Osteocyte (in vitro differentiated cells): ENCODE measurements at places on chromosomes 5 and 9.

DNA sequence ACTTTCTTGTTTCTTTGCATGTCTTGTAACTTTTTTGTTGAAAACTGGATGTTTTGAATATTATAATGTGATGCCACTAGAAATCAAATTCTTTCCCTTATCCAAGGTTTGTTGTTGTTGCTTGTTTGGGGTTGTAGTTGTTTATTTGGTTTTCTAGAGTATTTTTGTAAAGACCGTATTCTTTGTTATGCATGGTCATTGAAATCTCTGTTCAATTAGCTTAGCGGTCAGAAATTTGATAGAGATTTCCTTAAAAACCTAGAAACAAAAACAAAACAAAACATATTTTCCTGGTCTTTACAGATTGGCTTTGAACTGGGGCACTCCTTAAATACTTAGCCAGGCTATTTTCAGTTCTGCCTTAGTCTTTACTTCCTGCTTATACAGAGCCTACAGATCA lies 21.9 kb downstream of the SOX30 start:
- DNase-seq = no peak

DNA sequence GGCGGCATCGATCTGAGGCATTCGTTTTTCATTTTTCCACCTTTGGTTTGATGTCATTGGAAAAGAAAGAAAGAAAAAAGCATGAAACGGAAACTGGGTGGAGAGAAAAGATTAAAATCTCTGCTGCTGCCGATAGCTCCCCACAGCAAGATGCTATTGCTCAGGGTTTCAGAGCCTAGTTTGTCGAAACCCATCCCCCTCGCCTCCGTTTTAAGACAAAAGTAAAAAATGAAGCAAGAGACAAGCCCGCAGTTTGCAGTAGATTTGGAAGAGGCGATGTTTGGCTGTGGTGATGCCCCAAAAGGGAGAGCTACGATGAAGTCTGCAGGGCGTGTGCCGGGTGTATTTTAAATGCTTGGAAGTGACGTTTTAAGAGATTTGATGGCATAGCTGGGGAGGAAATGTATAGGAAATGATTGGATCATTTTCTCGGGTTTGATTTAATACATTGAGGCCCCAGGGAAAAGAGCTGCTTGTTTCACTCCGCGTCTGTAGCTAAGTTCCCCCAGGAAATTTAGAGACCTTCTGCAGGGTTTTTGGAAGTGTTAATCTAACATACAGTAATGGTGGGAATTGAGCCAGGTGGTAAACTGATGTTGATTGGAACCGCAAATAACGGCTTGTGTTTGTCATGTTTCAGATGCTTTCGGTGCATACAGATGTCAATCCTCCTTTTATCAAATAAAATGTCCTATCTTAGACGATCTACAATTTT lies 909 bp downstream of the NDFIP1 start:
- no peak for DNase-seq

GRCh38 chr9:27356446-27356845 lies 59.5 kb upstream of the EQTN start:
- no peak for DNase-seq

- DNase-seq = no peak
Observed at GRCh38 chr5:138875552-138875875, 379 bp upstream of the LRRTM2 start.

DNA sequence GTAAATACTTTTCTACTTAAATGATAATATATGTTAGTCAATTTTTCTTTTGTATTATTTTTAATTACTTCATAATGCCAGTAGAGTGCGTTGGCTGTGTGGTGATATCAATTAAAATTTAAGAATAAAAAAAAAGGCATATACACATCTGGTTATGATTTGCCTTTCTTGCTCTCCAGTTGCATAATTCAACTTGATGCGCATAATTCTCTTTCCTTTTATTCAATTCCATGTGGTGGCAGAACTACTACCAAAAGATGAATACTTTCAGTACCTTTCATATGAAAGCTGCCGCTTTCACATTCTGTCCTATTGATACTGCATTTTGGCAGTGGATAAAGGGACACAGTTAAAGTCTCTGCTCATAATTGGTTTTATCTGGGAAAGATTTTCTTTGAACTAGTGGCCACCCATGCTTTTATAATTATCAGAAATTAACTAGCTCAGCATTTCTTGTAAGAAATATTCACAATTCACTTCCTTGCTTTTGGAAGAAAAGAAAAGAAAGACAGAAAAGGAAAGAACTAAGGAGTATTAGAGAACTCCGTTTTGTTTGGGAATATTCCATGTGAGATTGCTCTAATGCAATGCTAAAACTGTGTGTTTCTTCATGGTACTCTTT lies 12.3 kb upstream of the ADGRV1 start:
- DNase-seq = no peak

GRCh38 chr9:127417131-127418036 lies 6.8 kb upstream of the ZNF79 start:
- no peak for DNase-seq

- DNase-seq = no peak
Observed at GRCh38 chr5:134989266-134989830, 21.6 kb downstream of the CATSPER3 start.

GRCh38 chr5:82347201-82347865 lies 69.2 kb upstream of the RPS23 start:
- peak; percentile 88 for DNase-seq

DNA sequence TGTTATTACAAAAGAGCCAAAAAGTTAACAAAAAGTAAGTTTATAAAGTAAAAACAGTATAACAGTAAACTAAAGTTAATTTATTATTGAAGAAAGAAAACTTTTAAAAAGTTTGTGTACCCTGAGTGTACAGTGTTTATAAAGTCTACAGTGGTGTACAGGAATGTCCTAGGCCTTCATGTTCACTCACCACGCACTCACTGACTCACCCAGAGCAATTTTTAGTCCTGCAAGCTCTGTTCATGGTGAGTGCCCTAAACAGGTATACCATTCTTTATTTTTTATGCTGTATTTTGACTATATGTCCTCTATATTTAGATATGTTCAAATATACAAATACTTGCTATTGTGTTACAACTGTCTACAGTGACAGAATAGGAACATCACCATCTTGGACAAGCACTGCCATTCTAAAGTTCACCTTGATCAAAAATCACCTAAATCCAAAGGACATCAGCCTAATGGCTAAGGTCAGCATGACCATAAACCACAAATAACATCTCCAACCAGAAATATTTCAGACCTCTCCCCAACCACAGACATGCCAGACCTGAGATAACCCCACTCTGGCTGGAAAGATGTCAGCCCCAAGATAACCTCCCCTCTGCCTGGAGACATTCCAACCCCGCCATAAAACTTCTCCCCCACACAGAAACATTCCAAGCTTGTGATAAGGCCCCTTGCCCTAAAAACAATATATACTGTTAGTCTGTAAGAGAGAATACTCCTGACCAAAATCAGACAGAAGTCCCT lies 56.1 kb downstream of the AGXT2 start:
- no peak for DNase-seq

DNA sequence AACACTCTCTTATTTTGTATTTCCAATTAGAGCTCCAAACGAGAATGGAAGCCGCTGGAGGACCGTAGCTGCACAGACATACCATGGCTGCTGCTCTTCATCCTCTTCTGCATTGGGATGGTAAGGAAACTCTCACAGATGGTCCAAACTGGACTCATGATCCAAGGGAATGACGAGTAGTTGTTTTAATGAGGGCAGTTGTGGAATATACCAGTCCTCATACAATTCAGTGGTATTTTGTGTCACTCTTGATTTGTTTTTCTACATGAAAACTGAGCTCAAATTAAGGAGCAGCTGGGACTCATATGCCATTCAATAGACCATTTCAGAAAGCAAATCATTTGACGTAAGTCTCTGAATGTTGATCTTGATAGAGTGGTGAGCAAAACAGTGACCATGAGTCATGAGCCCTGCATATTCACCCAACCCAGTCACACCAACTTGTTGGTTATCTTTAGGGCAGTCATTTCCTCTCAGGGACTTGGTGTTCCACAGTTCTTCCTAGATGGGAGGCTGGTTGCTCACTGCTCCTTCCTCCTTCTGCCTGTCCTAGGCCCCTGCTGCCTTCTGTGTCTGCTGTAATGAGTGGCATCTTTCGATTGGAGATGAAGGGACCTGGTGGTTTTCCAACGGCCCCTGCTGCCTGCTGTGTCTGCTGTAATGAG lies 54.9 kb downstream of the SLC44A1 start:
- DNase-seq = no peak

GRCh38 chr5:81336556-81336955 lies 35.2 kb downstream of the ZCCHC9 start:
- no peak for DNase-seq

DNA sequence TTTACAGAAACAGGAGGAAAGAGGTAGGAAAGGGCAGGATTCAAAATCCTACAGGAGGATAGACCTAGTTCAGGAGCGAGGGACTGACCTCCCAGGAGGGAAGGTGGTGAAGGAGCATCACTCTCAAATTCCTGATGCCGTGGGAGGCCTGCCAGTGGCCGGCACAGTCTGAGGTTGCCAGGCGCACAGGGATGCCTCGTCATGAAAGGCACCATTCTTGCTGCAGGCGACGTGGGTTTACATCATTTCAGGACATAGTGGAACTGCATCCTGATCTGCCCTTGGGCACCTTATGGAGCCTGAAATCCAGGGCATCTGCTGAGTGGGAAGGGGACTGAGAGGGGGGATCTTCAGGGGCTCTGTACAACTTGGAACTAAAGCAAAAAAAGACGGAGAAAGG lies 163.2 kb upstream of the S1PR3 start:
- no peak for DNase-seq

DNA sequence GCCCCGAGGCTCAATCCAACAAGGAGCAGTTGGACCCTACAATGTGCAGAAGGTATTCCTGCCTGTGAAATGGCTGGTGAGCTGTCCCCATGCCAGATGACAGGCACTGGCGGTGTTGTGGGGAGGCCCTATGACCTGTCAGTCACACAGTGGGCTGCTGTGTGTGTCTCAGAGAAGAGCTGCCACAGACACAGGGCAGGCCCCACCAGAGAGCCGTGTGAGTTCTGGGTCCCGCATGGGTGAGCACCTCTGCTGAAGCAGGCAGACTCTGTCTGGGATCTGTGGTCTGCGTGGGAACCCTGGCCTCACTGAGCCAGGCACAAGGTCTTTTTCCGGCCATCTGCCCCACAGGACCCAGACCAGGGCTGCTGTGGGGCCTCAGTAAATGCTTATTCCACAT lies 37.3 kb upstream of the PITX1 start:
- no peak for DNase-seq

DNA sequence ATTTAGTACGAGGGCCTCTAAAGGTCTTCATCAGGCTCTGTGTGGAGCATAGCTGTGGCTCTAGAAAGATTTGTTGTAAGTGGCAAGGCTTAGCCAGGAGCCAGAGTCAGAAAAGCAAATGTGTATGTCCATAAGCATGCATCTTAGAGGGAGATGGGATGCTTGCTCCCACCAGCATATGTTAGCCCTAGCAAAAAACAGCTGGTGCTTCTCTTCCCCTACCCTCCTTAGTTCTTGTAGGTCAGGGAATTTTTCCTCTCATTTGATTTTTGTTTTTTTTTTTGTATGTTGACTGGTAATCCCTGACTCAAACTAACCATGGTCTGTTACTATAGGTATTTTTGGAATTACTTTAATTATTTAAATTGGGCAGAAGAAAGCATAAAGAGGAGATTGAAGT lies 7.7 kb downstream of the TNFSF15 start:
- DNase-seq = no peak

DNA sequence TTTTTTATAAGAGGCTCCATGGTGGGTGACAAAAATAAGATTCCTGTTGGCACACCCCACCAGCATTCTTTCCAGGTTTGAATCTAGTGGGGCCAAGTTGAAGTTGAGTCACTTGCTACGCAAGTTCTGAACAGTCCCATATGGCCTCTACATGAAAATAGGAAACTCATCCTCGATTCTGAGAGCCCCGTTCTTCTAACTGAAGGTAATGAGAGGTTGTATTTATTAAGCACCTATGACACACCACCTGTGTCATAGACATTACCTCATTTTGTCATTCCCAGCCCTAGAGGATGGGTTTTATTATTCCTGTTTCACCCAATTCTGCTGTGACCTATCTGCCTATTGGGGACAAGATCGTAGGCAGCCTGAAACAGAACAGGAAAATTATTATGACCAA lies 131.7 kb downstream of the ACTL7B start:
- no peak for DNase-seq

GRCh38 chr9:21968331-21969010 lies 25.7 kb downstream of the CDKN2A start:
- DNase-seq = no peak

DNA sequence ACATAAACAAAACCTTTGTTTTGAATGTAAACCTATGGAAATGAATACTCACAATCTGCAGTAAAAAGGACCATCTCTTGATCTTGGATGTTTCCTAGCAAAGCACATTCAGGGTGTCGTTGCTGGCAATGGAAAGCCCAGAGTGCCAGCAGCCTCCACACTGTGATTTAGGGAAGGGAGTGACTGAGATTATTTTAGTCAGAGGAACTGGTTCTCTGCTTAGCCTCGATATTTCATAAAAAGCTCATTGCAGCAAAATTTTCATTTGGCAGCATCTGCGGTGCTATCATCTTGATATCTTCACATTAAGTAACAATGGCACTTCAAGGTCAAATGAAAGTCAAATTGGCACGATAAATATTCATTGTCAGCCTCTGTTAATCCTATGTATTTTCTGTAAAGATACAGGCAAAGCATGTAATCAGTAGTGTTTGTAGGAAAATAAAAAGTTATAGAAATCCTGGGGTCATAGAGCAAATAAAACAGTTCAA lies 116.0 kb downstream of the MACIR start:
- no peak for DNase-seq

- DNase-seq = no peak
Observed at GRCh38 chr9:136686794-136687711, at the start of gene AGPAT2. Gene AGPAT2, minus strand, starts transcription at chr9:136687457. Its CDS starts 100 bp downstream, at chr9:136687357.

GRCh38 chr5:107705402-107706014 lies 34.8 kb upstream of the EFNA5 start:
- no peak for DNase-seq
